ENCODE measurements at places on chromosomes 5 and 9. TPM values are rescaled to one million over a fixed set of nuclear protein-coding genes. Genes with fewer than 3 reads are reported as not detected.

DNA sequence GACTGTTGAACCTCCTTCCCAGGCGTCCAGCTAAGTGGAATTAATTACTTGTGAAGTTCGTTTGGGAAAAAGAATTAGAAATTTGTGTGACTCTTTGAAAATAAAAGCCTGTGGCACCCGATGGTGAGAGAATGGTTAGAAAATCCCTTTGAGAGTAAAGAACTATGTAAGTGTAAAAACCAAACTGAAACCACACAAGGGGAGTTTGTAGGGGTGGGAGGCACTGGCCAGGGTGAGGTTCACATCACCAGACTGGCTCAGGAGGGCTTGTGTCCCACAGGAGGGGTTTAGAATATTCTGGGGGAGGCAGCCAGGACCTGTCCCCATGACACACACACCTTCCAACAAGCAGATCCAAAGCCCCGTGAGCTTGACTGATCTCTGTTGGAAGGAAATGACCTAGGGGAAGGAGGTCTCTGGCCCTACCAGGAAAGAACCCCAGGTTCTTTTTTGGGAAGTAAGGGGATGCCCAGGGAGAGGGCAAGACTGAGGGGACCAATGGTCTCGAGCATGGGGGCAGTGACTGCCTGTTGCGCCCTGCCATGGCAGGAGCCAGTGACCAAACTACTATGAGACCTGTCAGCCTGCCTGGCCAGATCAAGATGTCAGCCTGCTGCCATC, 4.3 kb downstream of the SPATA24 start:
- no peak for DNase-seq

Gene PCDH12
- 4.9 TPM for total RNA-seq

- no peak for DNase-seq
Measured at GRCh38 chr9:12730927-12731326, 37.7 kb downstream of the TYRP1 start.

- no peak for DNase-seq
Measured at GRCh38 chr9:92610470-92611420, 59.2 kb downstream of the IPPK start.

GRCh38 chr5:149839761-149840160, 104.8 kb downstream of the PDE6A start:
- no peak for DNase-seq

GRCh38 chr5:142408981-142409481, 84.2 kb upstream of the SPRY4 start:
- DNase-seq = no peak

- DNase-seq = no peak
Measured at GRCh38 chr5:1029945-1030625, 21.5 kb downstream of the NKD2 start.

Gene FCN2
- not detected for total RNA-seq

DNA sequence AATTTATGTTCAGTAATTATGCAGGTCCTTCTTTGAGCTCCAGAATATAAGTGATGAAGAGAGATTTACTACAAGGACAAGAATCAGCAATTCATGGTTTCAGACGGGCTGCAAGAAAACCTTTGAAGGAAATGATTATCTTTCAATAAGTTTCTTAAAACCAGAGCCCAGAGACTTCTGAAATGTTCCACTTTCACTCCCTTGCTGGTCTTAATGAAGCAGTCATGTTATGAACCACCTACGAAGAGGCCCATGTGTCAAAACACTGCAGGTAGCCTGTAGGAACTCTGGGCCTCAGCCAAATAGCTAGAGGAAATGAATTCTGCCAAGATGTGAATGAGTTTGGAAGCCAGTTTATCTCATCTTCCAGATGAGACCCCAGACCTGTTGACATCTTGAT, 505.9 kb upstream of the MEF2C start:
- DNase-seq = no peak

DNA sequence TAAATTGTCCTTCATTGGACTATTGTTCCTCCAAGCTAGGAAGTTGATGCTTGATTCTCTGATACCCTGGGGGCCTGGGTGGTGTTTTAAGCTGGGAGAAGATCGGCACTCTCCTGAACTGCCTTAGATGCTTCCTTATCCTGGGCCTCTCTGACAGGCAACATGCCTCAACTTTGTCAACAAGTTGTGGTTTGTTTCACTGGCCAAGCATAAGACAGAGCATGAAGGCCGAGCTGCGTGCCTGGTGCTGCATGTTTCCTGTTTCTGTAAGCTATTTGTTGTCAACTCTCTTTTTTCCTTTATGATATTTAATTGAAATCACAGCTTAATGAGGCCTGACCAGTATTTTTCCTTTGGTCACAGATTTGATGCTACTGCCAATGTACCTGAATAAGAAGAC, 187.6 kb upstream of the TNC start:
- DNase-seq = no peak

Gene LOX
- total RNA-seq = 6.8 TPM

DNA sequence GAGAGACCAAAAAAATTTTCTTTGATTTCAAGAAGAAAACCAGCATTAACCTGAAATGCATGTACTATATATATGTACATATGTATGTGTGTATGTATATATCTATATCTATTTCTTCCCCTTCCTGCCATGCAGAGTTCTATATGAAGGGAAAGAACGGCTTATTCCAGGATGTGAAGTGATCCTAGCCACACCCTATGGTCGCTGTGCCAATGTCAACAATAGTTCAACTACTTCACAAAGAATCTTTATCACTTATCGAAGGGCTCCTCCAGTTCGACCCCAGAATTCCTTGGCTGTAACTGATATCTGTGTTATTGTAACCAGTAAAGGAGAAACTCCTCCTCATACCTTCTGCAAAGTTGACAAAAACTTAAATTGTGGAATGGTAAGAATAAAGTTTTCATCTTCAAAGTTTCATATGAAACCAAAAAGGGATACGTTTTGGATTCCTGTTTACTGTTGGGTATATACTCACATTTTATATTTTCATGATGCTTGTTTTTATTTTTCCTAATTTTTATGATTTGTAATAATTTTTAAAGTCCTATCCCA, 56.2 kb downstream of the DENND4C start:
- no peak for DNase-seq
